Activated T-helper 17 cell treated with anti-CD3 and anti-CD28 coated beads, Interleukin-2, amount 50 U/mL, for 72 hours (primary cell): ENCODE measurements at places on chromosomes 1 and 21. TPM values are rescaled to one million over a fixed set of nuclear protein-coding genes. Genes with fewer than 3 reads are reported as not detected.

The SPRR1A gene
- not detected for total RNA-seq

The PAQR6 gene
- 8.0 TPM for total RNA-seq

DNA sequence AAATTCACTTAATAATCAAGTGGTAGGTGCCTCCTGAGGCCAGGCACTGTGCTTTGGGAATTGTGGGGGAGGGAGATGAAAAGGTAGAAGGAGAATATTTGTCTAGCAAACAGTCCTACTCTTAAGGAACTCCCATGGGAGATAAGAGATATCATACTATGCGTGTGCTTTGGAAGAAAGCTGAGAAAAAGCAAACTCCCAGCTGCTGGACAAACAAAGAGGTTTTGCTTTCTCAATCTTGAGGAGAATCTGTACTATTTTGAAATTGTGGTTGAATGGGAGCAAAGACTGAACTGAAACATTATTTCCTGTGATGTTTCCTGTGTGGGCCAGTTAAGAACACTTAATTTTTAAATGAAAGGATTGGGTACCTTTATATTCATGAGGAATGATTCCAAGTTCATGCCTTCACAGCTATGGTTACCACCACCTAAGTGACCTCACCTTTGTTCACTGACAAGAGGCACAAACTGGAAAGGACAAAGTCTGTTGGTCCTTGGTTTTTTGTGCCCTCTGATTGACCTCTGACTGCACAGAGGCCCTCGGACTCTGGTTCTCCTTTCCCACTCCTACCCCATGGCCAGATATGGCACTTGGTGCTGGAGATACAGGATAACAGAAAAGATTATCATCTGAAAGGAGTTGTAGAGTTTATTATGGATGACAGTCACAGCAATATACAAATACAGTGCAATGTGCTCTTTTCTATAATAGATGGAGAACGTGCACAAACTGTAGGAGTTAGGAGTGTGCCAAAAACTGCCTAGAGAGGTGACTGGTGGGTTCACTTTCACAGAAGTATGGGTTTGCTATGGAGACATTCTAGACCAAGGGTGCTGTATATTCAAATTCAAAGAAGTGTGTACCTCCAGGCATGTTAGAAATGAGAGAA lies 1.6 kb downstream of the CD53 start:
- peak; percentile 18 for ATAC-seq

- no peak for ATAC-seq
Measured at GRCh38 chr1:65056234-65056633, 89.9 kb upstream of the JAK1 start.

The MACF1 gene
- total RNA-seq = 605 TPM

DNA sequence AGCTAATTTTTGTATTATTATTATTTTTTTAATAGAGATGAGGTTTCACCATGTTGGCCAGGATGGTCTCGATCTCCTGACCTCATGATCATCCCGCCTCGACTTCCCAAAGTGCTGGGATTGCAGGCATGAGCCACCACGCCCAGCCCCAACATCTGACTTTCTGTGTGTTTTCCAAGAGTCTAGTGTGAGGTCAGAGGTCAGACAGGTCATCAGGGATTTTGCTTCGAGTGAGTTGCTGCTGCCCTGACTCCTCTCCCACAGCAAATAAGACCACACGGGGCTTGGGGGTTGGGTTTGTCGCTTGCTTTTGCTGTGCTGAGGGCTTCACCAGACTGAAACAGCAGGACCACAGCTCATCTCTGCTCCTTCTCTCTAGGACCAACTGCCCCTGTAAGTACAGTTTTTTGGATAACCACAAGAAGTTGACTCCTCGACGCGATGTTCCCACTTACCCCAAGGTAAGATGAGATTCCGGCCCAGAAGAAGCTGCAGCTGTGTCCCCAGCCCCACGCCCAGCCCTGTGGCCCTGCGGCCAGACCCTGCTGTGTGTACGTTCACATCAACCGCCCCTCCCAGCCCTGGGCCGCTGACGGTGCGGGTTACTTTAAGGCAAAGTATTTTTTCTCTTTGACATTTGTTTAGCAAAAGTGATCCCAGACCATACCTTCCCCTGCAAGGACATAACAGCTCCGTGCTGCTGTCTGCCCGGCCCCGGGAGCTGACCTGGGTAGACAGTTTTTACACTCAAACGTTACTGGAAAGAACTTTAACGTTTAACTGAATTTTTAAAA lies 97.5 kb downstream of the PDE9A start:
- ATAC-seq = no peak

- no peak for ATAC-seq
Measured at GRCh38 chr1:3623441-3624199, 1.2 kb upstream of the TPRG1L start.

GRCh38 chr1:230548997-230549396 lies 93.3 kb upstream of the COG2 start:
- no peak for ATAC-seq

The SFN gene
- total RNA-seq = 4.7 TPM

The LCE1C gene
- not detected for total RNA-seq

GRCh38 chr1:58072450-58072849 lies 474.1 kb downstream of the OMA1 start:
- ATAC-seq = no peak

GRCh38 chr1:2115702-2116341 lies 65.6 kb downstream of the PRKCZ start:
- ATAC-seq = no peak

The C1orf35 gene
- 18.3 TPM for total RNA-seq

The MPL gene
- total RNA-seq = not detected

DNA sequence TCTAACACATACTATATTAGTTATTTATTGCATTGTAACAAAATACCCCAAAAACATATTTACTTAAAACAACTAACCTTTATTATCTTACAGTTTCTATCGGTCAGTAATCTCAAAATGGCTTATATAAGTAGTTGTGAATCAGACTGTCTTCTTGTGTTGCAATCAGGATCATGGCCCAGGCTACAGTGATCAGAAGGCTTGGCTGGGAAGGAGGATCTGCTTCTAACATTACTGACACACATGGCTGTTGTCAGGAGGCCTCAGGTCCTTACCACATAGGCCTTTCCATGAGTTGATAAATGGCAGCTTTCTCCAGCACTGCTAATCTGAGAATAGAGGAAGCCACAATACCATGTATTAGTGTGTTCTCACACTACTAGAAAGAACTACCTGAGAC lies 33.7 kb downstream of the CFH start:
- no peak for ATAC-seq
